AG09309 (cell line): ENCODE measurements at places on chromosomes 6 and 20.

- no peak for DNase-seq
Observed at GRCh38 chr6:1313767-1314503, 2.0 kb downstream of the FOXQ1 start.

DNA sequence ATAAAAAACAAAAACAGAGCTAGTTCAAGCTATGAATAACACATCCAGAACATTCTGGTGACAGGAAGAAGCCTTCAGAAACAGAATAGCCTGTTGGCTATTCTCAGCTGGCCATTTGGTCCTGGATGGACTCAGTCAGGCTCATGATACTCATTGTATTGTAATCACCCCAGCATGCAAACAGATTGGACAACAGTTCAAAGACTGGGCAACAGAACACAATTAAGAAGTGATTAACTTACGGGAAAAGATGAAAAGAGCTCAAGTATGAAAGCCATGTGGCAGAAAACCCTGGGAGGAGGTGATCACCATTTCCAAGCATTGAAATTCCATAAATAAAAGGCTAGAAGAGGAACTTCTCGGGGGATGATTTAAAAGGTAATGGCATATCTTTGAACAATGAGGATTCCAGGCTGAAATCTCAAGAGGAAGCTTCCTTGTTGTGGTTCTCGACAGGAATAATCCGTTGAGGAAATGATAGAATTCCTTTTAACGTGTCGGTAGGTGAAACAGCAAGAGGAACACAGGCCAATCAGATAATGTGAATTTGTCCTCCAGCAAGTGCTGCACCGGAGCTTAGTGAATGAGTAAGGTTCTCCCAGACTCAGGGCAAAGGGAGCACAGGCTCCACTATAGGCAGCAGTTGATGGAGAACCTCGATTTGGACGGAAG, 172.4 kb downstream of the BCAS1 start:
- DNase-seq: no peak

- DNase-seq: no peak
Observed at GRCh38 chr6:10235344-10235743, 179.5 kb downstream of the TFAP2A start.

DNA sequence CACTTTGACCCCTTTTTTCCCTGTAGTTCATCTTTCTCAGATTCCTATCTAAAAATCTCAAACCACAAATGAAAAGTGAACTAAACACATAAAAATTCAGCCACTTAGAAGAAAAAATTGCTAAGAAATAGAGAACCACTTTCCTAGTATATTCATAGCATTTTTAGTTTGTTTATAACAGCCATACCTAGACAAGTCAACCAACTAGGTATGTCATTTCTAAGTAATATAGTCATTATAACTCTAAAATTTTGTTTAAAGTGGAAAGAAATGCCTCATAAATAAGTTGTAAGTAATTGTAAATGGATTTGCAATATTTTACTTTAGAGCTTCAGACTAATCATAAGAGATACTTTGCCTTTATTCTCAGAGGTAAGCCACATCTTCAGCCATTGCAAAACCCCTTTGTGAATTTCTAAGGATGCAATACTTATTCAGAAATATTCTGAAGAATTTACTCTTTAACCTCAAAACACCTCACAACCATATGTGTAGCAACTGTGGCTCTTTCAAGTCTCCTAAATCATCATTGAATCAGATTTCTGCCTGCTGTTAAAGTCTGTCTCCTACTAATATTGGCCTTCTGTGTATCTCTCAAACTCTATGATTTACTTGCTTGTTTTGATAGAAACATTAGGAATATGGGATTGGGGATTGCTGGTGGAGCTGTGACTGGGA, 6.9 kb upstream of the SUMO4 start:
- peak; percentile 1 for DNase-seq

DNA sequence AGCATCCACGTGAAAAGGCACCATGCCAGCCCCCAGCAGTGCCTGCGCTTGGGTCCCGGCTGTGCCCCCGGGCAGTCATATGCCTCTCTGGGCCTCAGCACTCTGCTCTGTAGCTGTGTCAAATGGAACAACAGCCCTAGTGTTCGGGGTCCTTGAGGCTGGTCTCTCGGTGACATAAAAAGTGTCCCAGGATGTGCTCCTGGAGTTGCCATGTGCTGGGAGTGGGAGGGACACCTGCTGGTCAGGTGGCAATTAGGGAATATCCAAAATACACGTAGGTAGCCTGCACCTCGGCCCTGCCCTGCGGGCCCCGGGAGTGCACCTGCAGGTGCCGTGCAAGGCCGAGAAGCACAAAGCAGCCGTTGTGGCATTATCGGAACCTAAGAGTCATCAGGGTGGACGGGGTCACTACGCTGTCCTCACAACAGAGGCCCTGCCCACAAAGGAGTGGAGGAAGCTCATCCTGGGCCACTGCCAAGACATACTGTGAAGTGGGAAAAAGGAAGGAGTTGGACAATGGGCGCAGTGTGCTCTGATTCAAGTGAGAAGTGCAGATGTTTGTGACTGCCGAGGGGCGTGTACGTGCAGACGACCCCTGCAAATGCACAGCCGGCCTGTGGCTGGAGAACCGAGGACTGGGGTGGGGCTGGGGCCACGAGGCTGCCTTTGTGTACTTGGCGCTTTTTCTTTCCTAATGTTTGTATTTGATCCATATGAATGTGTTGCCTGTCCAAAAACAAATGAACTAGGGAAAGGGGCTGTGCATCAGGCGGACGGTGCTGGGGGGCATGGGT, 24.6 kb downstream of the SLCO4A1 start:
- no peak for DNase-seq

DNA sequence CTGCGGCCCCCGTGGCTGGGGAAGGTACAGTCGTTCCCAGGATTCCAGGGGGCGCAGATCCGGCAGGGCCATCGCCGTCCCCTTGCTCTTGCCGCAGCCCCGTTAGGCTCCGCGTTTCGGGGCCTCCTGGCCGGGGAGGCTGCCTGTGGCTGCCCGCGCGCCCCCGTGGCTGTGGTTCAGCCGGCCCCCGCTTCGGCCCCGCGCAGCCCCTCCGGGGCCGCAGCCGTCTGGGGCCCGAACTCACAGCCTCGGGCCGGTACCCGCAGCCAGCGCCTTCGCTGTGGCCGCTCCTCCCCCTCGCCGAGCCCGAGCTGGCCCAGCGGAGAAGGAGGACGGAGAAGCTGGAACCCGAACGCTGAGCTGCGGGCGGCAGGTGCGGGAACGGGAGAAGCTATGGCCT, 1826.9 kb upstream of the DEFB115 start:
- no peak for DNase-seq

- no peak for DNase-seq
Observed at GRCh38 chr6:12714022-12714421, 2.5 kb upstream of the PHACTR1 start.

DNA sequence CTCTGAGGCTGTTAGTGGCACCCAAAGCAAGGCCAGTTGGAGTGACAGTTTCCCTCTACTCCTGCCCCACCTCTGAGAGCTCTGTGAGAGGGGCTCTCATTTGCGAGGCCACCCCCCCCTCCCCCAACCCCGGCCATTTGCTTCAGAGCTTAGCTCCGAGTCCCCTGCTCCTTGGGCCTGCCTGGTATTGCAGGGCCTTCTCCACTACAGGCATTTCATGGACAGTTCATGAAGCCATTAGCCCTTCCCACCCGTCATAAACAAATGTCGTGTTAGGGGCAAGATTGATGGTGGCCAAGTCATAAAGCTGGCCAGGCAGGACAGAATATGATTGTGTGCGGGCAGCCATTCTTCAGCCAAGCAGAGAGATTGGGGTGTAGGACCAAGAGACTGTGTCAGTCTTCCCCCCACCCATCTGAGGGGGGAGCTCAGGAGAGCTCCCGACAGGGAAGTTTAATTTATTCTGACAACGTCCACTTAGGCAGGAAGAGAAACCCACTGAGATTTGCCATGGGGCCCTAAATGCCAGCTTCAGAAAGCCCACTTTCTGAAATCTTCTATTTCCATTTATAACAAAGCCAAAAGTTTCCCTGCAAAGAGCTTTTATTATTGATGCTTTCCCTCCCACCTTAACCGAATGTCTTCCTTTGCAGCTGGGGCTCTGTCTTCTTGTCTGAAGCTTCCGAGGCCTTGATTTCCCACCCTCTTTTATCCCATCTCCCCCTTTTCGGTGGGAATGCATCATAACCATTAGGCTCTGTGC, 7.2 kb downstream of the FOXC1 start:
- no peak for DNase-seq

DNA sequence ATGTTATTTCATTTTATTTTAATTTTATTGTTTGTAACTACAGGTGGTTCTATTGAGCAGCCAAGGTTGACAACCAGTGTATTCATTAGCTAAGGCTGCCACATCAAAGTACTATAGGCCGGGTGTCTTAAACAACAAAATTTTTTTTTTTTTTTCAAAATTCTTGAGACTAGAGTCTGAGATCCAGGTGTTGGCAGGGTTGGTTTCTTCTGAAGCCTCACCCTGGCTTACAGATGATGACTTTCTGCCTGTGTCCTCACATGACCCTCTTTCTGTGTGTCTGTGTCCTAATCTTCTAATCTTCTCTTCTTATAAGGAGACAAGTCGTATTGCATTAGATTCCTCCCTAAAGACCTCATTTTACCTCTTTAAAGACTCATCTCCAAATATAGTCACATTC, 208.4 kb downstream of the MANEA start:
- no peak for DNase-seq

DNA sequence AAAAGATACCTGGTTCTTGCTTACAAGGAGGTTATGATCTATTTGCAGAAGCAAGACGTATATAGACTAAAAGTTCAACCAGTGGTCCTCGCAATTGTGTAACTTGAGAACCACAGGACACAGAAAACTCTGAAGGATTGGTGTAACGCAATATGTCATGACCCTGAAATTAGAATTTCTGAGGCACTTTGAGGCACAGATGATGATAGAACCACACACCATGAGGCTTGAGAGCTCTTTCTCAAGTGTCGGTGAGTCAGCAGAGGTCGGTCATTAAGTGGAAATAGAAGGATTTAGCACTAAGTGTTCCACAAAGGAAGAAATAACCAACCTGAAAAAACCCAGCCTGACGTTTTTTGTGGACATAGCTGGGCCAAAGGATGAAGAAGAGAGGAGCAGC, 15.3 kb upstream of the CCN2 start:
- peak; percentile 34 for DNase-seq

DNA sequence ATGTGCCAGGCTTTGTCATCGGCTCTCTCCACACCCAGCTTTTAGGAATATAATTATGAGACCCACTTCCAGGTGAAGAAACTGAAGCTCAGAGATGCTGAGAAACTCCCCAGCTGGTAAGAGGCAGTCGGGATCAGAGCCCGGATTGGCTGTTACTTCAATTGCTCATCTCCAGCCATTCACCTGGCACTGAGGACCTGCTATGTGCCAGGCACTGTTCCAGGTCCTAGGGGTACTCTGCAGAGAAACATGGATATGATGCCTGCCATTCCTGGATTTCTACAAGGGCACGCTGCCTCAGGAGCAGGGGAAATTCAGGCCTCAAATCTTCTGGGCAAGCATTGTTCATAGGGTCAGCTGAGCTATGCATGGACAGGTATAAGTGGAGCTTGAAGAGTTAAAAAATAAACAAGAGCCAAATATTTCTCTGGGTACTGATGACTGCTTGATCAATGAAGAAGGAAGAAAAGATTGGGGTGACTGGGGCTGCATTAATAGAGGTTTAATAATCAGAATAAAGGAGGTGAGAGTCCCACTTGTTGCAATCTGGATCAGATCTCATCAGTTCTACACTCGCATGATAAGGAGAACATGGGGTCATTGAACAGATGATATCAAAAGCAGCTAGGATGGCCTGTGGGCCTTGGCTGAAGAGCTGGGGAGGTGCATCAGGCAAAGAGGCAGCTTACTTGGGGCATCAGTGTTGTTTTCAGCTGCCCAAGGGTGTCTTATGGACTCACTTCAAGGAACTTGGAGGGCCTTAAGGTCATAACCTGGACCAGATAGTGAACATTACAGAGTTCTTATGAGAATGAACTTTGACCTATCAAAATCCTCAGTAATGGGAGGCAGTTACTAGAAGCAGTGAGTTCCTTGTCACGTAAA, 80.9 kb upstream of the TOX2 start:
- DNase-seq: no peak

DNA sequence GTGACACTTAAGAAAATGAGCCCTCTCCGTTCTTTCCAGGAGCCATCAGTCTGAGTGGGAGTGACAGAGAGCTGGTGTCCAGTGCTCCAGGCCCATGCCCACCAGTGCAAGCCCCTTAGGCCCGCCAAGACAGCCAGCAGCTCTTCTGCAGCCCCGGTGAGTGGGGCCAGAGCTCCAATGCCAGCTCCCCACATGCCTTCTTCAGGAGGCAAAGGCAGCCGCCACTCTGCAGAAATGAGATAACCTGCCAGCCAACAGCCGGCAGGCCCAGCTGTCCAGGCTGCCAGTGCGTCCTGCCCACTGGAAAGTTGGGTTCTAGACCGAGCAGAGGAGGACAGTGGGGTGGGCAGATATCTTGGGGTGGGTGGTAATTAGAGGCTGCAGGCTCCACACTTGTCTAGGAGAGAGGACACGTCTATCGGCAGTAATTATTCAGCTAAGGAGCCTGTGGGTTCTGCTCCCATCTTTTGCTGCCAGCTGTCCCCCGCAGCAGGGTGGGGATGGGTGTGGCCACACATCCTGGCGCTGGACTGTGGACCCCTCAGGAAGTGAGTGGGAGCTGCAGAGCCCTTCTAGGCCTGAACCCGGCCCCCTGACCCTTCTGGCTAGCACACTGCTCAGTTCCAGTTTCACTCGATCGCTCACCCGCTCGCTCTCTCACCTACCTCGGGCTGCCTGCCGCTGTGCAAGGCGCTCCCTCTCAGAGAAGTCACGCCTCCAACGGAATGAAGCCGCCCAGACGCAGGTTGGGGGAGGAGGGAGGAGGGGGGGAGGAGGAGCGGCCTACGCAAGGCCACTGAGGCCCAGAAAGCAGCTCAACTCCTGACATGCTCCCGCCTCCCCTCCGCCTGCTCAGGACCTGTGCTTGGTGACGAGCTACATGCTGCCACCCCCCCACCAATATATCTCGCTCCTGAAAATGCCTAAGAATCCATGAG, 3.6 kb downstream of the GRM4 start:
- no peak for DNase-seq

- DNase-seq: no peak
Observed at GRCh38 chr20:63896264-63897105, 1.6 kb downstream of the DNAJC5 start.

DNA sequence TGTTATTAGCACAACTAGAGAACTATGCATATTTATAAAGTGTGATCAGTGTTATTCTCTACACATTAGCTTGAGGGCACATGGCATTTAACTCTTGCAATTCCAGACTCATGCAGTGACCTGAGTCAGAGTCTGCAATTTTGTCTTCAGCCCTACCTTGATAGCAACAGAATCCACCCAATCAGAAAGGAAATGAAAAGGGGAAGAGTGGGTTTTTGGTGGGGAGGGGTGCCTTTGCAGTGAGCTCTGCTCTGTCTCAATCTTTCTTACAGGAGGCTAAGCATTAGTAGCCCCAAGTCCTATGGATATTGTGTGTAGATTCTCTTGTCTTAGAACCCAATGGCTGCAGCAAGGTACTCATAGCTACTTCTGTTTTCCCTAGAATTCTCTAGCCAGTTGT, 489.2 kb downstream of the DHX35 start:
- no peak for DNase-seq

GRCh38 chr6:87027021-87027420, 67.9 kb downstream of the CGA start:
- no peak for DNase-seq

DNA sequence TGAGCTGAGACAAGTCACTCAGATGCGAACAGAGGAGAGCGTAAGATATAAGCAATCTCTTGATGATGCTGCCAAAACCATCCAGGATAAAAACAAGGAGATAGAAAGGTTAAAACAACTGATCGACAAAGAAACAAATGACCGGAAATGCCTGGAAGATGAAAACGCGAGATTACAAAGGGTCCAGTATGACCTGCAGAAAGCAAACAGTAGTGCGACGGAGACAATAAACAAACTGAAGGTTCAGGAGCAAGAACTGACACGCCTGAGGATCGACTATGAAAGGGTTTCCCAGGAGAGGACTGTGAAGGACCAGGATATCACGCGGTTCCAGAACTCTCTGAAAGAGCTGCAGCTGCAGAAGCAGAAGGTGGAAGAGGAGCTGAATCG, 9.5 kb upstream of the SNRNP48 start:
- no peak for DNase-seq
